ENCODE measurements at places on chromosomes 11 and 22.

DNA sequence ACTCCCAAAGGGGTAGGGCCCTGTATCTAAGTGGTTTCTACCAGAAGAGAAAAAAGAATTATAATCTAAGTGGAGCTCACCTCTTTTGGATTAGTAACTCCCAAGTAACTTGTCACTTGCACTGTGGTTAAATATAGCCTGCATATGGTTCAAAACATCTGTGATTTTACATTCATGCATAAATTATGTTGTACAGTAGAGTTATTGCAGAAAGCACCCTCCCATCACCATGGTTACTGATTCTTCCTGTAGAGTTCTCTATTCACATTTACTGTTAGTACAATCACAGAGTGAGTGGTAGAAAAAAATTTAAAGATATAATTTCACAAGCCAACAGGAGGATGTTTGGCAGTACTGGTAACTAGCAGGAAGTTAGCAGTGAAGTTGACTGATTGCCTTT lies 80.4 kb downstream of the LRRC4C start:
- no peak for DNase-seq

GRCh38 chr11:120581313-120581712 lies 69.8 kb downstream of the GRIK4 start:
- no peak for DNase-seq

- DNase-seq, result no peak
These were observed 390.7 kb downstream of the LARGE1 start for GRCh38 chr22:33529424-33530113.

DNA sequence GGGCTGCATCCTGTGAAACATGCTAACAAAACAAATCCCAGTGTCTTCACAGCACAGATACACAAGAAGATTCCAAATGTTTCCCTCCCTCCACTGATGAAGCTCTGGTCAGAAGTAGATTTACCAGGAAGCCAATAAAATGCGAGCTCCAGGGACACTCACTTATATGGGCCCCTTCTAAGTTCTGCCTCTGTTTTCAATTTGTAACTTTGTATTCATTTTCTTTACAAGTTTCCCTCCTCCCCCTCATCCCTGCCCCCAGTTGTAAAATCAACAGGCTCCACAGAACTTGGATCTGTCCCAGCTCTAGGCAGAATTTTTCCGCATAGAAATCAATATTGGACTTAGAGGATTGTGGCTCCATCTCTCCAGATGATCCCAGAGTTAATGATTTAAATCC lies 48.1 kb upstream of the ME3 start:
- DNase-seq, result no peak

- DNase-seq, result no peak
These were observed 94.2 kb downstream of the FCHSD2 start for GRCh38 chr11:73047773-73048371.

DNA sequence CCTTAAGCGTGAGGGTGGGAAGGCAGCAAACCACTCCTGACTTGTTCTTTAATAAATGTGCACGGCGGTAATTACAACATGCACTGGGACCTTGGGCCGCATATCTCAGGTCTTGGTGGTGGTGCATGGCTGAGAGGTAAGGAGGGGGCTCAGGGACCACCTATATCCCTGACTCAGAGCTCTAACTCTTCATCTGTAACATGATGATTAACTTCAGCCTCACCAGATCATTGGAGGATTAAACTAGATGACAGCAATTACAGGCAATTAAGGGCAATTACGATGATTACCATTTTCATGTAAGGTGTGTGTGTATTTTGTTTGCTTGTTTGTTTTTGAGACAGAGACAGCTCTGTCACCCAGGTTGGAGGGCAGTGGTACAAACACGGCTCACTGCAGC lies 45.0 kb downstream of the FBLN1 start:
- DNase-seq, result no peak

- DNase-seq, result no peak
These were observed 116.4 kb downstream of the SLC17A6 start for GRCh38 chr11:22454461-22455090.

DNA sequence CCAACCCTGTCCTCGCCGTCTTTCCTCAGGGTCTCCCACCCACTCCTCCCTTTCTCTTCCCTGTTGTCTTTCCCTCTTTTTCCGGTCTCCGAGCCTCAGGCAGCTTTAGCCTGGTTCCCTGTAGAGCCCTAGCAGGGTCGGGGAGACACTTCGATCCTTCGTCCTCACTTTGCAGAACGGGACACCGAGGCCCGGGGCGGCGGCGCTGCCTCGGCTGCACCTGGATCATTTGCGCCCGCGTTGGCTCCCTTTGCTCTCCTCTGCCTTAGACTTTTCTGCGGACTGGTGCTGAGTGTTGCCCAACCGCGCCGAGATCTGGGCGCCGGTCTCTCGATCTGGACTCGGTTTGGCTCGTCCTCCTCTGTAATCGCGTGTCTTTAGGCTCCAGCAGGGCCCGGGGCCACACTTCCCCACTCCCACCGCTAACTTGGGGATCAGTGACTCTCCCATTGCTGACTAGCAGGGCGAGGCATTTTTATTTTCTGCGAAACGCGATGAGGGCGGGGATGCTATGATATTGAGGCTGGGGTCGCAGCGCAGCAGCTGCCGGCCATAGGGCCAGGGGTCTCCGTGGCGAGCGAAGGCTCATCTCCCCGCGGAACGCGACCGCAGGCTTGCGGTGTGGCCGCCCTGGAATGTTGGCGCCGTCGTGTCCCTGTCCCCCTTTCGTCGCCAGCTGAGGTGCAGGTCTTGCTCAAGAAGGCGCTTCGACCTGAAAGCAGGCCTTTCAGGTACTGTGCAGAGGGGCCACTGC lies 1.6 kb upstream of the E2F8 start:
- no peak for DNase-seq

- DNase-seq, result peak; percentile 44
These were observed 241.5 kb downstream of the DDX10 start for GRCh38 chr11:108906329-108906728.

- no peak for DNase-seq
These were observed 3.3 kb upstream of the GRAMD1B start for GRCh38 chr11:123426789-123427188.

GRCh38 chr11:94708642-94709041 lies 59.5 kb upstream of the AMOTL1 start:
- DNase-seq, result no peak

DNA sequence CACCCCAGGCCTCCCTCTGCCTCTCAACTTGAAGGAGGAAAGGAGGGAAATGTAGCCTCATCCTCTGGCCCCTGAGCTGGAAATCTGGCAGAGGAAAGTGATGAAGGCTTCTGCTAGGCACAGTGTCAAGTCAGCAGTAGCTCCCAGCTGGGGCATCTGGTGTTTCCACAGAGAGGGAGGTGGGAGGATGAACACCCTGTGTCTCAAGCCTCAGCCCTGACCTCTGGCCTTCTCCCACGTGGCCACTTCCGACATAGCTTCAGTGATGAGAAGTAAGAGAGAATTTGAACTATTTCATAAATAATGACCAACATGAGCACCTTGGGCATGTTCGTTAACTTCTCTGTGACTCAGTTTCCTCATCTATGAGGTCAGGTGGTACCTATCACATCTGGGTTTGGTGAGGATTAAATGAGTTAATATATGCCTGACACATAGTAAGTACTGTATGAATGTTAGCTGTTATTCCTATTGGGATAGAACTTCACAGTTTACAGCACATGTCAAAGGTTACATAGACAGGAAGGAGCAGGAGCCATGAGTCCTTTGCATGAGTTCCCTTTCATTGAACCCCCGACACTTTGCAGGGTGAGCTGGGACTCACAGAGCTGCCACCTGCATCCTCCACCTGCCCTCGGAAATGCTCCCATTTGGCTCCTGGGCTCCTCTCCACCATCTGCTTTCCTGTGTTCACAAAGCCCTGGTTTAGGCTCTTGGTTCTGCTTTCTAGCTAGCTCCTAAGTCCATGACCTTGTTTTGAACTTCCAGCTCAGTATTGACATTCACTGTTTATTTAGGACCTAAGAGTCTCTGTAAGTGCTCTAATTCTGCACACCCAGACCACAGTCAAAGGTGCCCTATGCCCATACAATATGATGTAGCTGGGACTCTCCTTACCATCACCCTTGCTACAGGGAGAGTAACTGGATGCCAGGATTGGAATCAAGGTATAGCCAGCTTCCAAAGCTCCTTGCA lies 61.7 kb downstream of the CSNK2A3 start:
- DNase-seq, result no peak

GRCh38 chr22:25331050-25331449 lies 111.6 kb downstream of the CRYBB2 start:
- DNase-seq, result no peak

- peak; percentile 66 for DNase-seq
These were observed 7.2 kb downstream of the ARSA start for GRCh38 chr22:50620593-50621355.

DNA sequence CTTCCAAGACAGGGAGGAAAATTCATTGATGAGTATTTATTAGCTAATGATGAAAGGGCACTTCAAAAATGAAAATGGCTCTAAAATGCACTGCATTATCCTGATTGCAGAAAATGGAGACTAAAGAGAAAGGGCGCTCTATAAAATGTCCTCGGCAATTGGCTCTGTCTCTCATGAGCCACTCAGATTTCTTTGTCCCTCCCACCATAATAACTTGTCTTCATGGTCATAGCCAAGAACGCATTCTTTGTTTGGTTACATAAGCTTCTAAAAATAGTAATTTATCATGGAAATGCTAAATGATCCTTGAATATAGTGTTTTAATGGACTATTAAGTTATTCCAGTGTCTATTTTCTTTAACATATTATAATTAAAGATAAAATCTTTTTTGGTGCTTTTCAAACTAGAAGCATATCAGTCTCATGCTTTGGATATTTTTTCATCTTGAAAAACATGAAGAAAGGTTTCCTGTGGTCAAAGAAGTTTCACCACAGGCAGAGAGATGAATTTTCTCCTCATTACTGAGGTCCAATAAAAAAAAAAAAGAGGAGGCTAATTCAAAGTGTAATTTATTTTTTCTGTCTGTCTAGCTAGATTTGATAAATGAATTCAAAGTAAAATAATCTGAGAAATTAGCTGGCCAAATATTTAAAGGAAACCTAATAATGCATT lies 238.1 kb upstream of the BLID start:
- DNase-seq, result no peak

GRCh38 chr11:13717331-13717730 lies 48.9 kb downstream of the FAR1 start:
- peak; percentile 47 for DNase-seq

GRCh38 chr11:45225961-45226871 lies 59.9 kb downstream of the SYT13 start:
- DNase-seq, result no peak

DNA sequence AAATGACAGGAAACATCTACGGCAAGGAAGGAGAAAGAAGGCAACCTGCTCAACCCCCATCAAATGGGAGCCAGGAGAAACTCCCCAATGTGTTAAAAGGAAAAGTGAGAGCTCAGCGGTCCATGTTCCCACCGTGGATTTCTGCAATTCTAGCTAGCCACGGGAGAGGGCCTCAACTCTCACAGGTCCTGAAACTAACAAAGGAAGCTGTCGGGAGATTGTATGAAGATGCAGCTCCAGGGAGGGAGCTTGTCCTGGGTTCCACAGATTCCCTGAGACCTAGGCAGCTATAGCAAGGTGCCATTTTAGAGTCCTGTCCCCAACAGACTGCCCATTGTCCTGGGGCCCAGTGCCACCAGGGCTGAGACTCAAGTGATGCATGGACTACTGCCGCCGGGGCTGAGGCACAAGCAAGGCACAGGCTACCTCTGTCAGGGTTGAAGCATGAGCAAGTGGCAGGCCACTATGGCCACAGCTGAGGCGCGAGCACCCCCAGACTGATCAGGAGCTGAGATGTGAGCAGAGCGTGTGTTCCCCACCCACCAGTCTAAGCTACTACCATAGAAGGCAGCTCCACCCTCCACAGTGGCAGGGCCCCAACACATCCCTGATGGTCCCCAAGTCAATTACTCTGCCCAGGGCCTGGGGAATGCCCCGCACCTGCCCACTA lies 31.3 kb downstream of the RSF1 start:
- no peak for DNase-seq

- DNase-seq, result no peak
These were observed 803.2 kb downstream of the TBC1D22A start for GRCh38 chr22:47565607-47566006.

DNA sequence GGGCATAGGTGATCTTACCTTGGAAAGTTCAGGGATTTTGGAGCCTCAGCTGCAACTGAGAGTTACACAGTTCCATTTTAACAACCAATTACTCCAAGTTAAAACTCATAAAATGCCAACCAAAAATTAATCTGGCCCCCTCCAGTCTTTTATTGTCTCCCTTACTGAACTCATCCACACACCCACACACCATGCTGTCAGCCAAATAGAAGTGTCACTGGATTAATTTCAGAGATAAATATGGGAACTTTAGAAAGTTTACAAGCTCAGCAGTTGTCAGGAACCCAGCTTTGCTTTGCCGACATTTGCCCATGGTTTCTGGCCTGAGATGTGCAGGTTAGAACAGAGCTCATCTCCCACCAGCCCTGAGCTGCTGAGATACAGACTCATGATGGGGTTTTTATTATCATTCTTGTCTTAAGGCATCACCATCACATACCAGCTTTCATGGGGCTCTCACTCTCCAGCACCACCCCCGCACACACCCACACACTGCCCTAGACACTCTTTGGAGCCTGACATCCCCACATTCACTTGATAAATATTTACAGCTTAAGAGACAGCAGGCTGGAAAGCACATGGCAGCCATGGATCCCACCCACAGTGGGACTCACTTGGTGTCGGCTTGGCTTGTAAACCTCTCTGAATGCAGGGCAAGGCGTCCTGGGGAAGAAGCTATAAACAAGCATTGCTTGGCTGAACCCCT lies 23.7 kb upstream of the CTR9 start:
- DNase-seq, result no peak

- DNase-seq, result no peak
These were observed 86.5 kb downstream of the FAM76B start for GRCh38 chr11:95703049-95703448.

DNA sequence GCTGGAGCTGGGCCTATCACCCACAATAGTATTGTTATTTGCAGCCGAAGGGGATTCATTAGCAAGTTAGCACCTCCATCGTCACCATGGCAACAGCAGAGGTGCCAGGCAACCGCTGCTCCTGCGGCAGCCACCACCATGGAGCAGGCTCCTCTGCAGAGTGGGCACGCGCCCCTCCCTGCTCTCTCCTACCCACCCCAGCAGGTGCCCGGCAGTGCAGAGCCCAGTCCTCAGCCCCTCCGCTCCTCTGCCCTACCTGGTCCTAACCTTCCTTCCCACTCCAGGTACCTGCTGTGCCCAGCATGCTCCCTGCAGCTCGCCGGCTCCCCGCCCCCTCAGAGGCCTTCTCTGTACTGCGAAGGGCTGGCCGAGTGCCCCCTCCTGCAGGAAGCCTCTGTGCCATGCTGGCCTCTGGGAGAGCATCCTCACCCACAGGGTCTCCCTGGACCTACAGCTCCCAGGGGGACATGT lies 3.6 kb downstream of the DUSP8 start:
- DNase-seq, result no peak

DNA sequence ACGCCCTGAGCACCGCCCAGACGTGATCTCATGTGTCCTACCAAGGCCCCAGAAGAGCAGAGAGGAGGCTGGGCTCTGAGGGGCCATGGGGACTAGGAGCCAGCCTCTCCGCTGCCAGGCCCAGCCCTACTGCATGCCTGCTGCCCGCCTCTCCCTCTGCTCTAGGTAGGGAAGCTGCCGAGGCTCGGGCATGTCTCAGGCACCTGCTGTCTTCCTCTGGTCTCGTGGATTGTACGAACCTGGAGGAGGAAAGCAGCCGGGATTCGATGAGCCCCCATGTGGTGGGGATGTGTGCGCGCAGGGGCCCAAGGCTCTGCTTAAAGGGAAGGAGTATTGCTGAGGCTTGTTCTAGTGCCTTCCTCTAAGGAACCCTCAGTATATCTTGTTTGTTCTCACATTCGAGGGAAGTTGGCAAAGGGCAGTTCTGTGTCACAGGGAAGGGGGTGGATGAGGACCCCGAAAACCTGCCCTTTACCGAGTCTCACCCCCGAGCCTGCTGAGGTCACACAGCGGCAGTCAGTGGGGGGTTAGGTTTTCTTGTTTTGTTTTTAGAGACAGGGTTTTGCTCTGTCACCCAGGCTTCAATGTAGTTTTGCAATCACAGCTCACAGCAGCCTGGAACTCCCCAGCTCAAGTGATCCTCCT lies 21.2 kb downstream of the DAGLA start:
- DNase-seq, result no peak

Measured in HTR-8/SVneo (cell line).